ENCODE measurements at places on chromosomes 7 and 10.

DNA sequence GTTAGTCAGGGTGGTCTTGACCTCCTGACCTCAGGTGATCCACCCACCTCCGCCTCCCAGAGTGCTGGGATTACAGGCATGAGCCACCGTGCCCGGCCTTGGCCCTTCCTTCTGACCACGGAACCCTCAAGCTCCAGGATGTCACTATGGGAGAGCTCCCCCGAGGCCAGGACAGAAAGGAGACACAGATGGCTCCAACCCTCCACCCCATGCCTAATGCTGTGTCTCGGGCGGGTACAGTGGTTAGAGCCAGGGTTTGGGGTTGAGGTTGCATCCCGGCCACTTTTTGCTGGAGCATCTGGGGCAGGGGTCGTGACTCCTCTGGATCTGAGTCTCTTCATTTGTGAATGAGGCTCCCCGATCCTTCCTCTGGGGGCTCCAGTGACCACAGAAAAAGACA lies 8.1 kb downstream of the MYL10 start:
- no peak for DNase-seq

DNA sequence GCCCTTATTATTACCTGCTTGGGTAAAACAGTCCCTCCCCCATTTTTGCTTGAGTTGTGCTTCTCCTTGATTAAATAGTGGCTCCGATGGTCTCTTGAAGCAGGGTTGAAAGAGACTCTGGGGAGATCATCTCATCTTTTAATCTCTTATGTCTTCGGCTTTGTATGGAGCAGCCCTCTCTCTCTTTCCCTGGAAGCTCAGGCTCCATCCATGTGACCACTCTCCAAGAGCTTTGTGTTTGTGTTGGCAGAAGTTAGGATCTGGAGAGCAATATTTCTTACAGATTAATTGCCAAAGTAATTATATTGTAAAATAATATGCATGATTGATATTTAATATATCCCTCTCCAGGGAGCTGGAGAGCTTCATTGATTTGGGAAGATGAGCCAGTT lies 76.9 kb downstream of the LRRC4 start:
- DNase-seq = no peak

DNA sequence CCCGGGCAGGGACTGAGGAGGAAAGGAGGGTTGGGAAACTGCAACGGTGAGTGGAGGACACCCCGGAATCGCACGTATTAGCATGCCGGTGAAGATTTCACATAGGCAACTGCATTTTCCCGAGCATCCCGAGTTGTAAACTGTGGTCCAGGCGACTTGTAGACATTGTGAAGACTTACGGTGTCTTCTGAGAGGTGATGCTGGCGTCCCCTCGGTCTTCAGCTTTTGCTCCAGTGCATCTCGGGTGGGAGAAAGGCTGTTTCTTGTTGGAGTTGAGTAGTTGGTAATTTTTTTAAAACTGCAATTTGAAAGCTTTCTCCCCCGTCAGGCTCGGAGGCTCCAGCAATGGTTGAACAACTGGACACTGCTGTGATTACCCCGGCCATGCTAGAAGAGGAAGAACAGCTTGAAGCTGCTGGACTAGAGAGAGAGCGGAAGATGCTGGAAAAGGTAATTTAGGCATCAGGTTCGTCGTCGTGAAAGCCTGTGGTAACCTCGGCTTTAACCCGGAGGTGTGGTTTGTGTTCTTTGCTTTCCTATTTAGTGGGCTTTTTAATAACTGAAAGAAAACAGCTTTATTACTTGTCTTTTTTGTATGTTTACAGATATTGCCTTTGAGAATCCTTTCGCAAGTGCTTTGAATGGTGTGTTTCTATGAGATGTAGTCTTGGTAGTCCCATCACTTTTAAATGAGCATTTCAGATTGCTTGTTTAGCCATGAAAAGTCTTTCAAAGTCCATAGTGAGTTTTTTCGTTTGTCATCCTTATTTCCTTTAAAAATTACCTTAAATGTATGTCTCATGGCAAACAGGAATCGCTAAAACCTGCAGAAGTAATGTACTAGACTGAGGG lies 687 bp downstream of the HELLS start:
- no peak for DNase-seq

DNA sequence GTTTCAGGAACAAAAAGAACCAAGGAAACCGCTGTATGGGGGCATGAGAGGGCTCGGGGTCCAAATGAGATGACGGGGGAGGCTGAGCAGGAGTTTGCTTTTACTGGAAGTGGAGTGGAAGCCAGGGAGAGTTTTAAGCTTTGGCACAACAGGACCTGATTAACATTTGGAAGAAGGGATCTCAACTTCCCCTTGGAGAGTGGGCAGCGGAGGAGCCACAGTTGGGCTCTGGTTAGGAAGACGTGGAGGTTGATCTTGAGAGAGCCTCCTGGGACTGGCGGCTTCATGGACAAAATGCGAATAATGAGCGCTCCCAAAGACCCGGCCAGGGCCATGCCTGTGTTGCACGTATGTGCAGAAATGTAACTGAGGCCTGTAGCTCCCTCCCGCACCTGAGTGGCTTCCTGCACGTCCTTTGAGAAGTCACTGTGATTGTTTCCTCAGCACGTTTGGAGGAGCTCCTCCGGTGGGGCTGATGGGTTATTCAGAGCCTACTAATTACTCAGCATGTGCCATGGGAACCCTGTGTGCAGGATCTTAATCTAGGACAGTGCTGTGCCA lies 595.3 kb upstream of the MGMT start:
- no peak for DNase-seq

- DNase-seq = no peak
Observed at GRCh38 chr10:12344375-12345110, 4.8 kb upstream of the CAMK1D start.

DNA sequence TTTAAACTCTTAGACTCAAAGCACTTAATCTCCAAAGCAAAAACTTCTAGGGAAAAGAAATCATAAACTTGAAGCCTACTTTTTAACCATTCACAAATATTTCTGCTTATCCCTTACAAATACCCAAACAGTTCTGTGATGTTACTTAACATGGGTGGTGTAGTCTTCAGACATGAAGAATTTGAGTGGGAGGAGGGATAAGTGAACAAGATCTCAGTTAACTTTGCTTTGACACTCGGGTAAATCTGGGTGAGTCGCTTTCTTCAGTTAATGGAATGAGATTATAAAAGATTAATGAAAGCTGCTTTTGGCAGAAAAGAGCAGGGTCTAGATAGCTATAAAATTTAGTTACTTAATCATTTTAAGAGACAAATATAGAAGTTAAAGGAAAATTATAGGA lies 47.5 kb downstream of the RNF133 start:
- no peak for DNase-seq

GRCh38 chr10:69061305-69062161 lies 26.4 kb upstream of the SRGN start:
- no peak for DNase-seq

DNA sequence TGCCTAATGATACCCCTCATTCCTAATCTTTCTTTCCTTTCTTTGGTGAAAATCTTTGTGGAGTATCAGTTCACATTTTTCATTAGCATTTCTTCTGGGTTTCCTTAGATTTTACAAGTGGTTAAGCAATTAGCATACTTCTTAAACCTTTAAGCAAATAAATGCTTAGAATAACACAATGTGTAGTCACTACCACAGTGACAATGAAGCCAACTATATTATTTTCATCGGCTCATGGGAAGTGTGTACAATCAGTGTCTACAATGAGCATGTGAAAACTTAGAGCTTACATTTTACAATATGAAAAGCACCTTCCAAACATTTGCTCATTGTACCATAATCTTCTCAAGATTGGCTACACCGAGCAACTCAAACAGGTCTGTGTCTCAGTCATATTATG lies 176.2 kb upstream of the PLXNA4 start:
- DNase-seq = no peak

GRCh38 chr10:30365883-30366282 lies 16.8 kb upstream of the MTPAP start:
- DNase-seq = no peak

GRCh38 chr7:34061149-34061548 lies 155.8 kb downstream of the BMPER start:
- no peak for DNase-seq

GRCh38 chr7:5349437-5350173 lies 66.9 kb downstream of the SLC29A4 start:
- no peak for DNase-seq

- no peak for DNase-seq
Observed at GRCh38 chr7:155357573-155358041, 59.9 kb downstream of the INSIG1 start.

GRCh38 chr10:83954193-83954799 lies 185.0 kb upstream of the GHITM start:
- no peak for DNase-seq

GRCh38 chr10:132861884-132862461 lies 76.0 kb upstream of the NKX6-2 start:
- no peak for DNase-seq

DNA sequence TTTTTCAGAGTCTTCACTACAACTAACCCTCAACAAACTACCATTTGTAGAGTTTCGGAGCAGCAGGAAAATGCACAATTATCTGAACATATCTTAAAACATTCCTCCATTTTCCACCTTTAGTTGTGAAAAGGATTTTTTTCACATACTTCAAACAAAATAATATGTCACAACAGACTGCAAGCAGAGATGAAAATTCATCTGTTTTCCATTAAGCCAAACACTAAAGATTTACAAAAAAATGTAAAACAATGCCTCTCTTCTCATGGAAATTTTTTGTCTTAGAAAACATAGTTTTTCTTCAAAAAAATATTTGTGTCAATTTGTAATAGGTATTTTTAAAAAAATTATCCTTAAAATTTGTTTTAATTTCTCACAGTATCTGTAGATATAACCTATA lies 98.9 kb downstream of the ARHGAP12 start:
- DNase-seq = no peak

GRCh38 chr7:97871659-97872024 lies 566 bp downstream of the ASNS start:
- DNase-seq = no peak

GRCh38 chr7:73742338-73742752 lies 3.7 kb upstream of the ABHD11 start:
- no peak for DNase-seq

DNA sequence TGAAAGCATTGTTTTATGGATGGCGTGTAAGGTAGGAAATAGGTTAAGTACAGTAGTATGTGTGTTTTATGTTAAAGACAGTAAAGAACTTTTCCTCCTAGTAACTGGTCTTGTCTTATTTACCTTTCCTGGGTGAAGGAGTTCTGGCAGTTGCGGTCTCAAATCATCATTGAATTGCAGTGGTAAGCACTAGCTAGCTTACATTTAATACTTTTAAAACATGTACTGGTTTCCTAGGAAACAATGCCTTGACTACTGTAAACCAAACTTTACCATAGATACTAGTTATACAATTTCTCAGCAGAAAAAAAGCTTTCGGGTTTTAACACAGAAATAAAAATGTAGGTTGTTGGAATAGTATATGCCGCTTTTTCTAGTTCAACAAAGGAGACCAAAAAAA lies 37.7 kb downstream of the PRKG1 start:
- DNase-seq = no peak

GRCh38 chr7:78642751-78643150 lies 810.7 kb downstream of the MAGI2 start:
- no peak for DNase-seq

GRCh38 chr7:47814905-47815613 lies 133.2 kb downstream of the PKD1L1 start:
- DNase-seq = no peak

DNA sequence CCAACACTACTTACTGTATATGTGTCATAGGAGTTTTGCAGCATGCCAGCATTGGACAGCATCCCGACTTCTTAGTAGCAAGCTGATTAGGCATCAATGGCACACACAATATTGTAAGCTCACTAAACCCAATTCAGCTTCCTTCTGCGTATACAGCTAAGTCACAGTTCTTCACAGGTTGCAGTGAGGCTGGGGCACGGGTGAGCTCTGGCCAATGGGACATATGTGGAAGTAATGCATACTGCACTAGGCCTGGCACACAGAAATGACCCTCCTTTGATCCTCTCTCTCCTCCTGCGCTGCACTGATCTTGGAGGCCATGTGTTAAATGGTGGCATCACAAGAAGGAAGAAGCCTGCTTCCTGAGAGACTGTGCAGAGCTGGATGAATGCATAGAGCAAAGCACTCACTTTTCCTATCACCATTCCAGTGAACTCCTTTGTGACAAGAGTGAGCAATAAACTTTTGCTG lies 11.9 kb downstream of the RAB11FIP2 start:
- DNase-seq = no peak

DNA sequence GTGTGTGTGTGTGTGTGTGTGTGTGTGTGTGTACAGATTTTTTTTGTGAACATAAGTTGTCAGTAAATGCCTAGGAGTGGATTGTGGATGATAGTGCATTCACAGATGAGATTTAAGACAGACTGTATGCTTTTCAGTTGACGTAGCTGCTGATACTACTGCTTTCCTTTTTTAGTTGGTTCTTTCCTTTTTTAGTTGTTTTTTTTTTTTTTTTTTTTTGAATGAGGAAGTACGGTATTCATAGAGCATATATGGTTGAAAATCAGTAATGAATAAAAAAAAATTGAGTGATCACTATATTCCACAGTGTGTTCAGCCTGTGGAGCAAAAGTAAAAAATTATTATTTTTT lies 80.5 kb downstream of the RBM33 start:
- no peak for DNase-seq

DNA sequence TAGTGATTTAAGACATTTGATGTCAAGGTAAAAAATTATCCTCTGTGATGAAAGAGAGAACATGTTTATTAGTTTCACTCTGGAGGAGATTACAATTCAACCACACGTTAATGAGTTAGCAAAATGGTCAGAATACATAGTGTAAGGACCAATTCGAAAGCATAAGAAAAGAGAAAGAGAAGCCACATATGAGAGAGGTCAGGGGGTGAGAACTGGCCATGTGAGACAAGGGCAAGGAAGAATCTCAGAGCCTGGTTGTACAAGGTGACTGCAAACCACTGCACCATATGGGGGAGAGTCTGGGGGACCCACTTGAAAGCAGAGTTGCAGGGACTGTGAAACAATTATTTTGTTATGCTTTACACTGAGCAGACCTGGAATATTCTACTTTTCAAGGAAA lies 27.7 kb upstream of the BET1 start:
- DNase-seq = no peak

Data from stimulated activated CD8-positive, alpha-beta memory T cell treated with anti-CD3 and anti-CD28 coated beads, Interleukin-7, amount 100 ng/mL, for 1 hour (primary cell).